ENCODE measurements at places on chromosomes 5 and 9.

- DNase-seq, result no peak
These were observed 197.6 kb upstream of the RASA1 start for GRCh38 chr5:87069974-87070608.

DNA sequence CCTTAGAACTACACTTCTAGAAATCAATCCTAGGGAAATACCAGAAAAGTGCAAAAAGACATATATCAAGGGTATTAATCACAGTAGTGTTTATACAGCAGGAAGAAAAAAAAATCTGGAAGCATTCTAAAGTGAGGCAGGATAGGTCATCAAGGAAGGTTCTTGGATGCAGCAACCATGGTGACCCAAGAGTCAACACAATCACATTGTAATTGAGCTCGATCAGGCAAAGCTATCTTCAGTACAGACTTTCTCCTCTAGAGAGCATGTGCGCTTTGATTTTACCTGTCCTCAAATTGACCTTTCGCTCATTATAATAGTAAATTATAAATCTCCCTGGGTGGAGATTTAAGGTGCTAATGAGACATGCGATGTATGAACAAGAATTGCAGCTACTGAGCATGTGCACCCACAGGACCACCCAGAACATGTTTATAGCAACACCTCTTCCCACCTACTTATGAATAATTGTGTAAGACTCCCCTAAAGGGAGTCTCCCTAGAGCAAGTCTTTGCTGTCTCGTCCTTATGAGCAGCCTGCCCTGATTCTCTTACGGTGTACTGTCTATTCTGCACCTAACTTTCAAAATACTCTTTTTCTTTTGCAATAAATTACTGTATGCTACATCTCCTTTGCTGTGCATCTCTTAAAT is 297.7 kb downstream of the ATPSCKMT start:
- DNase-seq, result no peak

- no peak for DNase-seq
These were observed 81.0 kb downstream of the ARHGEF28 start for GRCh38 chr5:73706963-73707362.

DNA sequence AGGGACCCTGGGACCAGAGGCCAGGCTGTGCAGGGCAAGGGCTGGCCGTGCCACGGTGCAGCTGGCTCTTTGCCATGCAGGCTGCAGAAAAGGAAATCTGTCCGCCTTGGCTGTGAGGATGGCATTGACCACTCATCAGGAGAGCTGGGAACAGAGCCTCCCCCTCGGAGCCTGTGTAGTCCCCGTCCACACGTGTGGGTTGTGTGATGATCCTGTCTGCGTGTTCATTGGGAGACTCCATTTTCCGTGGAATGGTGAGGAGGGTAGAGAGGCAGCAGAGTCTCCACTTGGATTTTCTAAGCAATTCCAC is 47.7 kb downstream of the EHMT1 start:
- no peak for DNase-seq

DNA sequence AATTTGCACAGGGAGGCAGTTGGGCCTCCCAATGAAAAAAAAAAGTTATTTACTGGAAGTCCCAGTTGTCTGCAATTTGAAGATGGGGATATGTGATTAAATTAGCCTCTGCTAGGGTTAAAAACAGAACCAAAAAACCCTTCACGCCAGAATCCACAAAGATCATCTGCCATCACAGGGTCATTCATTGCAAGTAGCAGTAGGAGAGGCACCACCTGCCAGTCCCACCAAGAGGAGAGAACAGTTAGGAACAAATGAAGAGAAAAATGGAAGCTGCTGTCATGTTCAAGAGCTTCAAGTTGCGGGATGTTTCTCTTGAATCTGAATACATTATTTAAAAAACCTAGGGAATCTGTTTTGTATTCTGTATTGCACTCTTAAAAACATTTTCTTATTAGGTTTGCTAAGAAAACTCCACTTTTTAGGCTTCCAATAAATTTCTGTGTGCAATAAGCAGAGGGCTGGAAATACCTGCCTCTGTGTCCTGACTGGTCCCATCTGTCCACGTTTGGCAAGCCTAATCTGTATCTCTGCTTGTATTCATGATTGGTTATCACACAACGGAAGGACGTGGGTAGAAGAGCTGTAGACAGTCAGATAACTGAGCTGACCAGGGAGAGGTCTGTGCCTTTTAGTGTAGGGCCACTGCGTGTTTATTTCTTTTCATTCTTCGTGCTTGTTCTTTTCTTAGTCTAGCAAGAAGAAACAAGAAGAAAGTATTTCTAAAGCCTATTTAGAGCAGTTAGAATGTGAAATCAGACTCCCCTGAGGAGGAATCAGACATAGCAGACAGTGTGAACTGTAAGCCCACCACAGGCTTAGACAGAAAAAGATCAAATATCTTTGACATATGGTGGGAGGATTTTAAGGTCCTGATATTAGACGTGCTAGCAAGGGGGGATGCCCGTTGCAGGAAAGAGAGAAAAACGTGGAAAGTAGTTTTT is 630.6 kb upstream of the SEMA6A start:
- no peak for DNase-seq

GRCh38 chr5:152864447-152864846 is 459.4 kb upstream of the NMUR2 start:
- no peak for DNase-seq

GRCh38 chr5:62231576-62231975 is 74.4 kb upstream of the KIF2A start:
- DNase-seq, result no peak

DNA sequence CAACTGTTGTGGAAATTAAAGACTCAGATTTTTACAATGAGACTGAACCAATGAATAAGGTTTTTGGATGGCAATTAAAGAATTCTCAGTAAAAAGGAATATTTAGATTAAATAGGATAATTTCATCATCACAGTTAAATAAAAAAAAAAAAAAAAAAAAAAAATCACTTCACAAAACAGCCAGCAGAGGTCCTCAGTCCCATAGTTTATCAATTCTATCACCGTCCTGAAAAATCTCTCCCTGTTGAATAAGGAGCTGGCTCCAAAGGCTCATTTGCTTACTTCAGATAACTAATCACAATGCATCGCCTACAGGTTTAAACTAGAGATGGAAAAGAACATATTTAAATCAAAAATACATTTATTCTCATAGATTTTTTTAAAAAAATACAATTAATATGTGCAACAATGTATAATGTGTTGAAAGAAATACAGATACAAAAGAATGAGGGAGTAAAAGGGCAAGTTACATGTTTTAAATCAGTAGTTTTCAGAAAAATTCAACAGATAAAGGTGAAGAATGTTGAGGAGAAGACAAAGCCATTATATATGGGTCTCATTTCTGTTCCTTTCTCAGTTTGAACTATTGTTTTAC is 175.8 kb upstream of the CHD1 start:
- DNase-seq, result no peak

DNA sequence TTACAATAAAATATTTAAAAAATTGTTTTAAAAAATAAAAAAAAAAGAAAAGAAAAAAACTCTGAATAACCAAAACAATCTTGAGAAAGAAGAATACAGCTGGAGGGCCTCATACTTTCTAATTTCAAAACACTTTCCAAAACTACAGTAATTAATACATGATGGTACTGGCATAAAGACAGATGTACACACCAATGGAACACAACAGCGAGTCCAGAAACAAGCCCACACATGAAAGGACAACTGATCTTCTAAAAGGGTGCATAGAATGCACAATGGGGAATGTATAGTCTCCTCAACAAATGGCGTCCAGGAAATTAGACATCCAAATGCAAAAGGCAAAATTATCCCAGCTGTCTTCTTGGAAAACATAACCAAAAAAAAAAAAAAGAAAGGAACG is 99.6 kb downstream of the LURAP1L start:
- no peak for DNase-seq

- DNase-seq, result peak; percentile 27
These were observed 3.4 kb downstream of the LMNB1 start for GRCh38 chr5:126780165-126780827.

GRCh38 chr9:131524665-131525315 is 6.3 kb downstream of the UCK1 start:
- DNase-seq, result no peak

DNA sequence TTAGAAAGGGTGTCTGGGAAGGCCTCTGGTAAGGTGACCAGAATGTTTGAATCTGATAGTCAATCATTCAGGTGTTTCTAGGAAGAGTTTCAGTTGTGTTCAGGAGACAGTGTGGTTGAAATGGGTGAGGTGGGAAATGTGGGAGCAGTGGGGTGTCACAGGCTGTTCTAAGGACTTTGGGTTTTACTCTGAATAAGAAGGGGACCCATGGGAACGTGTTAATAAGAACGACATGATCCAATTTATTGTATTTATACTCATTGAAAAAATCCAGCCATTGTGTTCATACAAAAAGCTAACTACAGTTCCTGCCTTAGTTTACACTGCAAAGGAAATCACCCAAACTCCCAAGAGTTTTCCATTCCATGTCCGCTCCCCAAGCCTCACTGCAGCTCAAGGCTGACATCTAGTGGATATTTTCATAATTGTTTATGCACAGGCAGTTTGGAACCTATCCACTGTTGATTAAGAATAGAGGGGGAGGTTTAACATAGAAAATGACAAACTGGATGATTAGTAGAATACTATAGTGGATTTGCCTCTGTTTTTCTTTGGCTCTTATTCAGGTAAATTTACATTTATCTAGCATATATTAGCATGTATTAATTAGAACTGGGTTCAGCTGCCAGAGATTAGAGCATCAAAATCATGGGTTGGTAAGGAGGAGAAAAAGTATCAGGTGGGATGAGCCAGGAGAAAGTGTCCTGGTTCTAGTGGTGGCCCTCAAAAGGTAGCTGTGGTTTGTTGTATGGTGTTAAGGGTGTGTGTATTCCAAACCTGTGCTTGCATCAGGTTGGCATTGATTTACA is 17.7 kb downstream of the CAVIN4 start:
- no peak for DNase-seq

DNA sequence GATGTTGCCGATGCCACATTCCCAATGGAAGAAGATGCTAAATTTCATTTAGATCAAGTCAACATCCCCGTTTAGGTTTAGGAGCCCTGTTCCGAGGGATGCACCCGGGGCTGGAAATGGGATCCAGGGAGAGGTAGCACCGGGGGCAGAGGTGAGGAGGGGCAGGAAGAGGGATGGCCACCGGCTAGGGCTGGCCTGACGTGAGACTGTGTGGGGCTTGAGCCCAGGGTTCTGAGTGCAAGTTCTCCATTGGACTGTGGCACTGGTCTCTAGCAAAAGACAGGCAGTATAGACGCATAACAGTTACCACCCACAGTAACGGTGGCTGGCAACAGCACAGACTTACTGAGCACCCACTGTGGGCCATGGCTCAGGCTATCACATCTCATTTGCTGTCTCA is 209.0 kb upstream of the MVB12B start:
- DNase-seq, result no peak

DNA sequence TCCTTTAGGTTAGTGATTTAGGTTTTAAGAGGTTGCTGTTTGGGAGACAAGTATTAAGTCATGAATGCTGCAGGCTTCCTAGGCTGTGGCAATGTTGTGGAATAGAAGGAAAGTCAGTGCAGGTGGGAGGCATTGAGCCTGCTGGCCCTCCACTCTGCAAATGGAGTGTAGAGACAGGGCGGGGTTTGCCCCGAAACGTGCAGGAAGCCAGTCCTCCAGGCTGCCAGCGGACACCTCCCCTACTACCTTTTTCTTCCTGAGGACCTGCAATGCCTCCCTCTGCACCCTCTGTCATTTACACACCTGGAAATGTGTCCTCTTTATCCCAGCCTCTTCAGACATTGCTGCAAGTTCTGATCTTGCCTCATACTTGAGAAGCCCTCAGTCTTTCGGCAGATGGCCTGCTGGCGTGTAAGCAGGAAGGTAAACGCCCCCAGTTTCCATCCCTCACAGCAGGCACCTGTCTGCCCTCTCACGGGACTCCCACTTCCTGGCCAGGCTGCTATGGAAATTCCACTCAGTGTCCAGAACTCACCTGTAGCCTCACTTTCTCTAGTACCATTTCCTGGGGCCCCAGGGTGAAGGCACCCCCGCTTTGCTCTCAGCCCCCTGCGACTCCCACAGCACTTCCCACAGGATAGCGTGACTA is 81.6 kb upstream of the BOD1 start:
- DNase-seq, result no peak

- no peak for DNase-seq
These were observed 21.0 kb downstream of the TIMD4 start for GRCh38 chr5:156942064-156942463.

DNA sequence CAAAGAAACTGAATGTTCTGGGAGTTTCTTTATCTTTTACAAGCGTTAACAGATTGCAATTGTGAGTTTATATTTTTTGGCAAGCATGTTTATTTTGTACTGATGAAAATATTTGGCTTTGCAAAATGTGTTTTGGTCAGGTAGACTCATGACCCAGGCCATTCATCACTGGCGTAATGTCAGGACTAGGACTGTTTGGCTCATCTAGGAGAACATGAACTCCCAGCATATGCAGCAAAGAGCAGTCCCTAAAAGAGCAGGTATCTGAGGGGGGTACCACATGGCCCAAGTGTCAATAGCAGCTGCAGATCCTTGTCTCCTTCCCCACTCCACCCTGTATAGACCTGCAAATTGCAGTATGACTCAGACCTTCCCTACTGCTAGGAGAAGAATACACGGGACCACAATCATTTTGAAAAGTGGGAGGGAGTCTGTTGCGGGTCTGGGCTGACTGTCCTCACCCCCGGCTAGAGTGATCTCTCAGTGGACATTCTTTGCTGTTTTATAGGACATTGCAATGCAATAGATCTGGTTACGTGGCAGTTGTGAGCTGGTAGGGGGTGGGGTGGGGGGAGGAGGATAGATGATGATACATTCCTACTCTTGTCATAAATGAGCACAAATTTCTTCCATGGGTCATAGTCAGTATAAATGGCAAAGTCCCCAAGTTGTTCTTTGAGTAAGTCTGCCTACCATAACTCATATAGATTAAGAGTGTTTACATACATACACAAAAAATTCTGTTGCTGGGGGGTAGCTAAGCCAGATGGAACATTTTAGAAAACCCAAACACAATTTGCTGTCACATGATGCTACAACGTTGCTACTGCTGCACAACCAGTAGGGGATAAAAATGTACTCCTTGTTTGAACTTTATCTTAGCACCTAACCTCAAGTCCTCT is 20.8 kb upstream of the SNCAIP start:
- no peak for DNase-seq
